ENCODE measurements at places on chromosomes 11 and 22.

DNA sequence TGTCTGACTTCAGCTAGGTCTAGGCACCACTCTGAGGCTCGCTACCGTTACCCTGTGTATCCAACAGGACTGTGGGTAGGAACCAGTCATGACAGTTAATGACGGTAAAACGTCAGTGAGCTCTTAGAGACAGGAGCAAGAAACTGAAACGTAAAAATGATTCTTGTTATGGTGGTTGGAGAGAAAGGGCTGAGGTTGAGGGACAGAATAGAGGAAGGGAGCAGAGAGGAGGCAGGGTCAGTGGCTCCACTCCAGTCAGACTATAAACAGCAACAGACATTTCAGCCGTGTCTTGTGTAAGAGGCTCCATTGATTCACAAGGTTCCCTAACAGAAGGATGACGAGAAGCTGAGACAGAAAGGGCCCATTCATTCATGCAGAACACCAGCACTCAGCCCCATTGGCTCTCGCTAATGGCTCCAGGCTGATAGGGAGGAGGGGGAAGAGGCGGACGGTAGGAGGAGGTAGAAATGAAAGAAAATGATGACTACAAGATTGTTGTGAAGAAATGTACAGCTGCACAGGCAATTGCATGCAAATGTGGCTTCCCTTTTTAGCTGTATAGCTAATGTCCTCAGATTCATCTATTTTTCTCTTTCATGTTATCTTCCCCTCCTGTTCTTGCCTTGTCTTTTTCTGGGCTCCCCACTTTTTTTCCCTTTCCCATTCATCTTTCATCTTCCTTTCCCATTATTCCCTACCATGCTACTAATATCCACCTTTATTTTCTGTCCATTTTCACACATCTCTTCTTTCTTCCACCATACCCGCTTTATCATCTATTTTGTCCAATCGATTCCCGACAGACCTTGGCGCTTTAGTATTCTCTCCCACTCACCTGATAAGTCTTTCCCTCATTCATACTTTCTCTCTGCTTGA is 34.3 kb downstream of the ETS1 start:
- peak; percentile 50 for DNase-seq

DNA sequence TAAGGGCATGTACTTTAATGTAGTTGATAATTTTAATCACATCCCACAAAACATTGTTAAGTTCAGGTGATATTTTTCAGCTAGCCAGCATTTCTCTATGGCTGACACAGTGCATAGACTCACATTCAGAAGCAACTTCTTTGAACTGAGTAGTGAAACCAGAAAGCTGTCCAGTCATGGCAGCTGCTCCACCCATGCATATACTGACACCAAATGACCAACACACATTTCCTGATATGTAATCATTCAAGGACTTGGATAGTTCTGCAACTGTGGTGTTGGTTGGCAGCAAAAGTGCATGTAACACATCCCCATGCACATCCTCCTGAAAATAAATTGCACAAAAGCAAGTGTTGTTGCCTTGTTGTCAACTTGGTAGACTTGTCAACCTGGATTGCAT is 39.7 kb downstream of the CALCA start:
- no peak for DNase-seq

DNA sequence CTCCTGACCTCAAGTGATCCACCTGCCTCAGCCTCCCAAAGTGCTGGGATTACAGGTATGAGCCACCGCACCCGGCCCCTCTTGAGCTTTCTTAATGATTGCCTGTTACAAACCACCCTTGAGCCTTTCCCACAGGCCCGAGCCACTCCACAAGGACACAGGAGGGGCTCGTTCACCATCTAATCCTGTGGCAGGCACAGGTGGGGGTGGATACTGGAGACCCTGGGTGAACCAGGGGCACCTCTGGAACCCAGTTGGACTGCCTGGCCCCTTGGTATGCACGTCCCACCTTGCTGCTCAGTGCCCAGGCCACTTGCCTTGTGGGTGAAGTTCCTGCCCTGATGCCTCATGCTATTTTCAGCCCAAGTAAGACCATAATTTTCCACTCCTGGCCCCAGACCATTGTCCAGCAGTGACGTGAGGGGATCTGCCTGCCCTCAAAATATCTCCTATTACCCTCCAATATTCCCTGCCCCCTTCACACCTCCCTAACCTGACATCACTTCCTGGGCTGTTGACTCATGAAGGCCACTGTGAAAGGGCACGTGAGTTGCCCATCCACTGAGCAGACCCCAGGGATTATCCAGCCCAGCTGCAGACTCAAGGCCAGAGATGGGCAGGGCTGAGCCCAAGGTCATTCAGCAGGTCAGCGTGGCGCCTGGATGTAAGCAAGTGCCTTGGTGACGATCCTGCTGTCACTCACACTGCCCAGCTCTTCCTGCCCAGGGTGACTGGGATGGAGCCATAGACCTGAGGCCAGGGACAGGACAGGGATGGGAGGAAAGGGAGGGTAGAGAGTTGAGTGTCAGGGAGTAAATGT is 19.6 kb downstream of the P2RY2 start:
- DNase-seq: no peak

DNA sequence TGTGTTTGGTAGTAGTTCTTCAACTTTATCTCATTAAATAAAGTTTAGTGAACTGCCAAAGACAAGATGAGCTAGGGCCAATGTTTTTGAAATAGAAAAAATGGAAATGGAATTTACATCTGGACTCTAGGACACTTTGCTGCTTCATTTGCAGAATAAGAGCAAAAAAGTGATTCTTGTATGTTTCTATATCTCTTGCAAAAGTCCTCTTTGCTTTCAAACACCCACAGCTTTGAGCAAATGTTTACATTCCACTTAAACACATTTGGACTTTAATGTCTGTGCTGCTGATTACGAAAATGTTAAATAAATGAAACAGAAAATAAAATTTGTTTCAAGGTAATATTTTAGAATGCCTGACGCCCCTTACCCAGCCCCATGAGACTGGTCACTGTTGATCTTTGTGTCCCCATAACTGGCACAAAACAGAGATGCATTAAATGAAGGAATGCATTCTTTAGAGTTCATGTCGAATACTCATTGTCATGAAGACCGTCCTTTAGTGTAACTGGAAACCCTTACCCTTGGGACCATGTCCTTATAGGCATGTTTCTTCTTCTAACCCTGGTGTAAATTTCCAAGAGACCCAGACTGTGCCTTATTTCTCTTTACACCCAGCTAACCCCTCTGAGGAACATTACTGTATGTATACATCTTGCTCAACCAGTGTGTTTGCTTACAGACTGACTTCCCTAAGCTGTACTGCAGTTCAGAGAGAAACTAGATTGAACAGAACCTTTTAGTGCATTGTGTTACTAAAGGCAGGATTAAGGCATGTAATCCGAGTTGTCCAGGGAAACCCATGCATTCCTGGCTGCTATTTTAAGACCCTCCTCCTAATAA is 199.7 kb downstream of the NAV2 start:
- DNase-seq: no peak

DNA sequence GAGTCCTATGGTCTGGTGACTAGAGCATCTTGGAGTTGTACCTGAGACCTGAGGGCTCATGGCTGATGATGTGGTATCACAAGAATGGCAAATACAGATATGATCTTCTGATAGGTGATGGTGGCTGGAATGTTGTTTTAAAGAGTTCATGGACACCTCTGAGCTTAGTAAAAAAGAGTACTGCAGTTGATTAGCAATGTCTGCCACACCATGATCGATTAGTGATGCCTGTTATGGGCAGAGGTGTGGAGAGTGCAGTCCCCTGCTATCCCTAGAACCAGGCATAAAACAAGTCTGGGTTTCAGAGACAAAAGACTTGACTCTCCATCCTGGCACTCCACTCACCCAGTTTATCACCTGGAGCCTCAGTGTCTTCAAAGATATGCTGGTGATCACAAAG is 1.4 kb upstream of the BATF2 start:
- DNase-seq: no peak

DNA sequence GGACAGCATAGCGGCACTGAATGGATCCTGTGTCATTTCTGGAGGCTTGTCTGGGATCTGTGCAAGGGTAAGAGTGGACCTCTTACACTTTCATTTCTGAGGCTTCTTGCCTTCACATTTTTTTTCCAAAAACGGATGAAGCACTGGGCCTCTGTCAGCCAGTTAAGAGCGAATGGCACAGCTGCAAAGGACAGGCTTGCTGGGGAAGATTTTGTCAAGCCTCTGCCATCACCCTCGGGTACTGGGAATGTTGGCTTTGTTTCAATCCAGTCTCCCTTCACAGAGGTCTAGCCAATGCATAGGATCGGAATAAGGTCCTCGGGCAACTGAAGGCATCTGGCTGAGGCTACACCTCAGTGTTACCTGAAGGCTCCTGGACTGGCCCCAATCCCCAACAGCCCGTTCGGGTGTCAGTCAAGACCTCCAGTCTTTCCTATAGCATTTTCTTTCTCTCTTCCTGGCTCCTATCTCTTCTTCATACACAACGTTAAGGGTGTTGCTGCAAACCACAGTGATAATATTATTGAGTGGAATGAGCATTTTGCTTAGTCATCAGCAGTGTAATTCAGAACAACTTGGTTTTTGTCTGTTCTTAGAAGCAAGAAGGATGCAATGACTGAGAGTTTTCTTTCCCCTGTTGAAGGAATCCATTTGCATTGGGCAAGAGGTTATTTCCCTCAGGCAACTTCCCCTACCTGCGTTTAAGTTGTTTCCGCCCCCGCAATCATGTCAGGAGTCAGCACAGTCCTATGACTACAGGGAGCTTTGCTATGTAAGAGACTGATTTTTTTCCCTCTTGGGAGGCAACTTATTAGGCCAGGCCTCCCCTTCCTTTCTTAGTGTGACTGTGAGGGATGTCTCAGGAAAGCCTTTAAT is 22.8 kb downstream of the NPAT start:
- no peak for DNase-seq

DNA sequence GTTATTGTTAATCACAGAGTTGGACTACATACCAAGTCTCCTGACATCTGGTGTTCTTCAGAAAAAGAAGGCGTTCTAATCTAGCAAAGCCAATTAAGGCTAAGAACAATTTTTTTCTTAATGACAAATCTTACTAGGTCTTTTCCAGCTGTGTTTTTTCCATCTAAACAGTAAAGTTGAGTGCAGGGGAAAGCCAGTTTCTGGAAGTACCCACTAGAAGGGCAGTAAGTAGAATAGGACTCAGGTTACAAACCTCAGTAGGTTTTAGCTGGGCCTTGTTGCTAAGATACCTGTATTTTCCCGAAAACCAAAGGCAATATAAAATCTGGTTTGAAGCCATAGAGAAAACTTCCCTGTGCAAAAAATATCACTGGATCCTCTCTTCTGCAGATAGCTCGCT is 351.9 kb downstream of the ETS1 start:
- no peak for DNase-seq

DNA sequence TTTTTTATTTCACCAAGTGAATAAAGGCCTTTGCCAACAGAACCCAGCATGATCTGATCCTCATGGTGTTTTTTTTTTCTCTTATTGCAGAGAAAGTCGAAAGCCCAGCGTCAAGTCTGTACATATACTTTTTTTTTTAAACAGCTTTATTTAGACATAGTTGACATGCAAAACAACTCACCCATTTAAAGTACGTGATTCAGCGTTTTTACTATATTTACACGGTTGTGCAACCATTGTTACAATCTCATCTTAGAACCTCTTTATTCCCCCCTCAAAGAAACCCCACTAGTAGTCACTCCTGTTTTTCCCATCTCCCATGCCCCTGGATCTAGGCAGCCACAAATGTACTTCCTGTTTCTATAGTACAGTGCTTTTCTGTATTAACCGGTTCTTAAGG is 20.6 kb upstream of the AP1B1 start:
- DNase-seq: no peak

DNA sequence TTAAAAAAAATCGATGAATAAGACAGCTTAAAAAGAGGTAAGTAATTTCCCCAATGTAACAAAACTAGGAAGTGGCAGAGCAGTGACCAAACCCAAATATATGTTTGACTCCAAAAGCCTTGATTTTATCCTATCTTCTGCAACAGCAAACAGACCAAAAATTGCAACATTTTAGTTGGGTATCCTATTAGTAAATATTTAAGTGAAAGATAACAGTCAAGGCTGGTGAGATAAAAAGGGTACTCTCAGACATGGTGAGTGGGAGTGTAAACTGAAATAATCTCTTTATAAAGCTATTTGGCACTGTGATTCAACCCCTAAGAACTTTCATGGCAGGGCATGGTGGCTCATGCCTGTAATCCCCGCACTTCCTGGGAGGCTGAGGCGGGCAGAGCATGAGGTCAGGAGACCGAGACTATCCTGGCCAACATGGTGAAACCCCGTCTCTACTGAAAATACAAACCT is 1.9 kb upstream of the RDX start:
- no peak for DNase-seq

GRCh38 chr22:29484642-29485041 is 4.6 kb downstream of the NEFH start:
- no peak for DNase-seq

DNA sequence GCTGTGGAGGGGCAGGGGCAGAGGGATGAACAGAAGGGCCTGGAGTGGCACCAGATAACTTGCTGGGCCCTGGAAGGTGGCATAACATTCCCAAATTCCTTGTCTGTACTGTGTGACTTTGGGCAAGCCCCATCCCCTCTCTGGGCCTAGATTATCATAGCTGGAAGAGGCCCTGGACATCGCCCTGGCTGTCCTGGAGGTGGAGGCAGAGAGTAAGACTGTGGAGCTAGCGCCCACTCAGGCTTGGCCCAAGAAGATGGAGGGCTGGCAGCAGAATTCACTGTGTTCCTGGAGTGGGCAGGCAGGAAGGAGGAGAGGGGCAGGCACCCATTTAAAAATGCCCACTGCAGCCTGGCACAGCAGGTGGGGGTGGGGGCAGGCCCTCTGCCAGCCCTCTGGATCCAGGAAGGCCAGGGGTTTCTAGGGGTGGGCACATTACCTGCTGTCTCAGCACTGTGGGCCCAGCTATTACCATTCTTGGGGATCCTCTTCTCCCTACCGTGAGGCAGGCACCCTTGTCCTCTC is 22.6 kb downstream of the ARHGEF17 start:
- DNase-seq: no peak

- peak; percentile 78 for DNase-seq
These were observed at the start of gene FBXO3 for GRCh38 chr11:33773987-33774735. Gene FBXO3, minus strand, starts transcription at chr11:33774520. Its CDS starts 23 bp downstream, at chr11:33774497.
